Frontal cortex (tissue), 4 donors: ENCODE measurements at places on chromosomes 5 and 9.

DNA sequence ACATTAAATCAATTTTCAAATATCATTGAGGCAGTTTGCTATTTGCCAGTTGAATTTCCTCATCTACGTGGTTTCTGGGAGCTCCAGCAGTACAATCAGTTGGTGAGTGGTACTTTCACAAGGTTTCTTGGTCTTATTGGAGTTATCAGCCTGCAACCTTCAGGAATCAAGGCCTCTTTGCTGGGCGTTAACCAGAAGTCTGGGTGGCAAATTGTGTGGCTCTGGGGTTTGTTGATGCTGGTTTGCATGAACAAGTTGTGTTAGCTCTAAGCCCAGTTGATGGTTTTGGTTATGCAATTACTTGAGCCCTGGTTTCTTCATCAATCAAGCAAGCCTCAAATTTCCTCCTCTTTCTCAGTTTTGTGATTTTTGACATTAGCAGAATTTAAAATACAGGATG is 152.9 kb upstream of the ANKRD55 start:
- no peak for DNase-seq

GRCh38 chr9:124628741-124629140 is 121.5 kb upstream of the NR5A1 start:
- DNase-seq: no peak

- DNase-seq: no peak
These were observed 72.0 kb downstream of the PPARGC1B start for GRCh38 chr5:149802008-149802680.

GRCh38 chr9:116501871-116502270 is 185.2 kb upstream of the TRIM32 start:
- no peak for DNase-seq

DNA sequence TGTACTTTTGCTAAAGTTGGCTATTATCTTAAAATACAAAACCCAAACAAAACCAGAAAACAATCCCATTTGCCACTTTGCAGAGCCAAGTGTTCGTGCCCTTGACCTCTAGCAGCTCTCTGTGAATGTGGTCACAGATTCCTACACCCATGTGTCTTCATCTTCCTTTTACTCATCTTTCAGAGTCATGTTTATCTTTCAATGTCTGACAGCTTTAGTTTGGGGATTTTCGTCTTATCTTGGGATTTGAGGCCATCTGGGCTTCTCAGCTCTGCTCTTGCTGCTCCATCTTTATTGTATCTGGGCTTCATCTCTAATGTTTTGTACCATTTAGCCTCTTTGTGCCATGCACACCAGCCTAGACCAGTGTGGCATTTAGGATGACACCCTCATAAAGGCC is 81.0 kb downstream of the DAPK1 start:
- DNase-seq: no peak

- DNase-seq: no peak
These were observed 8.6 kb downstream of the HAPLN1 start for GRCh38 chr5:83711982-83712601.

DNA sequence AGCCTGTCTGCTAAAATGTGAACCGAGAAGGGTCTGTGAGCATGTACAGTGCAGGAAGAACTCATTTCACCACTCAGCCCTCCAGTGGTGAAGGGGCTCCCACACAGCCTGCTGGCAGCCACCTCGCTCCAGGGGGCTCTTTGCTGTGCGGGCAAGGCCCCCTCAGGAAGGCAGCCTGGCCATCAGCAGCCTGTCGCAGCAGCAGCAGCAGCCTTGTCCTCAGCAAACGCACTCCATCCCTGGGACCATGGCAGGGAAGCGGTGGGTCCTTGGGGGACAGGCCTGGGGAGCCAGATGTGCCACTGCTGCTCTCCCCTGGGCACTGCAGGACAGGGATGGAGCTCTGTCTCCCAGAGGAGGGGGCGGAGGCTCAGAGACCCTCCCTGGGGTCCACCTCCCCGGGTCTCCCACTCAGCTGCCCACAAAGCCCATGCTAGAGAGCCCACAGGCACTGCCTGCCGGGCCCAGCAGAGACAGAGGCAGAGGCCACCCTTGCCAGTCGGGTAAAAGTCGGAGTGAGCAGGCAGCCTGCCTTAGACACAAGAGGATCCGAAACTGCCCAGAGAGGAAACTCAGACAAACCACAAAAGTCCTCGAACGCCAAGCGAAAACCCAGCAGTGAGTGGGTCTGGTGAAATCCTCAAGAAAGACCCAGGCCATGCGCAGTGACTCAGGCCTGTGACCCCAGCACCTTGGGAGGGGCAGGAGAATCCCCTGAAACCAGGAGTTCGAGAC is 8.0 kb downstream of the BRD3 start:
- DNase-seq: no peak

DNA sequence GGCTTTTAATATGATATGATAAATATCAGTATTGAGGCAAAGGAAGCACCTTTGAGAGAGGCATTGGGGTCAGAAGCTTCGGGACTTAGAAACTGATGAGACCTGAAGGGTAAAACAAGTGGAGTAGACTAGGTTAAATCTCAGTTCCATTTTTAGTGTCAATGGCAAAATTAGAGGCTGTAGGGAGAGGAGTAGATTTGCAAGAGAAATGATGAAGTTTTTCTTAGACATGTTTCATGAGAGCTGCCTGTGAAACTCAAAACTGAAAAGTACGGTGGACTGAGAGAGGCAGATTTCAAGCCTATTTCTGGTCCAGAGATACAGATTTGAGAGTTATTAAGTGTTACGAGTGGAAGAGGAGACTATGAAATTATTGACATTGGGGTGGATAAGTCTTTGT is 278.5 kb downstream of the TAF11L14 start:
- no peak for DNase-seq

DNA sequence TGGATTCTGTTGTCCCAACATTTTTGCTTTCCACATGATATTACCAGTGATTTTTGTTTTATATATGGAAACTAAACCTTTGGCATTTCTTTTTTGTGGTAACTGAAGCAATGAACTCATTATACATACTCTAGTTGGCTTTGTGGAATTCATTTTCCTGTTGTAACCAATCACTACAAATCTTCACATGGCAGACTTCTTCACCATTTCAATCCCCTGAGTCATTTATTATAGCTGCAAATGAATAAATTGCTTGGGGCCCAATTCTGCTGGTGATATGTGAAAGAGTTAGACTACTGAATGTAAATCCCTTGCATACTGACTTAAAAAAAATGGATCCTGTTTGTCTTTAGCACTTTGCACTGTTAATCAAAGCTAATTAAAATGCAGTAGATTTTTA is 1709.6 kb upstream of the WWC1 start:
- no peak for DNase-seq

DNA sequence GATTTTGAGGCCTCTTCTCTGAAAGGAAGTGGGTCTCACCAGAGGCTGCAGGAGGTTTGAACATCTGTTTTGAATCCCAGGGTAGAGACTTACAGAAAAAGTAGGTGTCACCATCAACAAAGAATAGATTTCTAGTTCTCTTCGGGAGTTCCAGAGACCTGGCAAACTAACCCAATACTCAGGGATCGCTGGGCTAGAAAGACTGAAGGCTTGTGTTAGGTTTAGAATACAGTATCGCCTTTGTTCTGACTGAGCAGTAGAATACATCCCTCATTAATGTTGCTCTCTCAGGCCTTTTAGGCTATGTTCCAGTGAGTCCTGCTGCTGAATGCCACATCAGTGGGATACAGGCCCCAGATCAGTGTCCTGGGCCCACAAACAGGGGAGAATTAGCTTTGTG is 27.2 kb downstream of the RUSC2 start:
- DNase-seq: no peak

GRCh38 chr9:105437704-105438103 is 10.1 kb upstream of the FSD1L start:
- DNase-seq: no peak

DNA sequence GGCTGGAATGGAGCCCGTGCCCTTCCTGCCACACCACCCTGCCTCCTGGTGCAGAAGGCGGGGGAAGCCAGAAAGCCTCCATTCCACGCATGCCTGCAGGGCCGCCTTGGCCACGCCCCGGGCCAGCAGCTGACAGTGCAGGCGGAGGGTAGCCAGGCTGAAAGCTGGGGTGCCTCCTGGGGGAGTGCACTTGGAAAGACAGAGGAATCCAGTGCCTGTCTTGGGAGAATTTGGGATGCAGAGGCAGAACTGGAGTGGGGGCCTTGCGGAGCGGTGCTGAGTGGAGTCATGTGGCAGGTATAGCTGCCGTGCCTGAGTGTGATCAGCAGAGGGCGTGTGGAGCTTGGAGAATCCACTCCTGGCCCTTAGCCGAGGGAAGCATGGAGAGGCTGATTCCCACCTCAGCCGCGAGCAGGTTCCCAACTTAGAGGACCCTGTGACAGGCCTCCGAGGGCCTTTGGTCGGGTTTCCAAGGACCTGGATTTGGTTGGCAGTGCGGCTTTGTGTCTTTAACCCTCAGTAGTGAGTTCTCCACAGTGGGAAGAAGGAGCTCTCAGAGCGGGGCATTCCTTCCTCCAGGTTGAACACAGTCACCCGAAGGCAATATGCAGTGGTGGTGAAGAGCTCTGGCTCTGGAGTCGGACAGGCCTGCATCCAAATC is 9.1 kb upstream of the URM1 start:
- DNase-seq: peak; percentile 79

DNA sequence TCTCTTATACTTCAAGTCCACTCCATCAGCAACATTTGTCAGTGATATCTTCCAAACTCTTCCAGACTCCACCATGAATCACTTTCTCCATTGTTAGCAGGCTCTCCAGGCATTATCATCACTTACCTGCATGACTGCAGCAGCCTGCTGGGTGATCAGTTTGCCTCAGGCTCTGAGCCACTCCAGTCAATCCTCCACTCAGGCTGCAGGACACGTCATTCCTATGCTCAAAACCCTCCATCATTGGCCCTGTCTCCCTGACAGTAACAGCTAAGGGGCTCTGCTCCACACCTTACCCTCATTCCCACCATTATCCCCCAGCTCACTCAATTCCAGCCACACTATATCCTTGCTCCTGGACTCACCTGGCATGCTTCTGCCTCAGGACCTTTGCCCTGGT is 10.7 kb downstream of the DIRAS2 start:
- DNase-seq: no peak

DNA sequence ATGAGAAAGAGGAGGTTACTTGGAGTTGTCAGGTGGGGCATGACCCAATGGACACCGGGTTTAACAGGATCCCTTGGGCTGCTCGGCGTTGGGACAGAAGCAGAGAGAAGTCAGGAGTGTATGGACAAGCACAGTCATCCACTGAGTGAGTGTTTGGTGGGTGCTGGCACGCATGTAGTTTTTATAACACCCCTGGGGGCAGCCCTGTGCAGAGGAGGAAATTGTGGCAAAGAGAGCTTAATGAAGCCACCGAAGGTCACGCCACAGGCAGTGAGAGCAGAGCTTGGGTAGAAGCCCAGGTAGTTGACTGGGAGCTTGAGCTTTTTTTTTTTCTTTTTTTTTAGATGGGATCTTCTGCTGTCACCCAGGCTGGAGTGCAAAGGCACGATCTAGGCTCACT is 43.2 kb upstream of the IER5L start:
- DNase-seq: no peak

GRCh38 chr9:78366827-78367226 is 69.9 kb downstream of the PSAT1 start:
- DNase-seq: no peak

DNA sequence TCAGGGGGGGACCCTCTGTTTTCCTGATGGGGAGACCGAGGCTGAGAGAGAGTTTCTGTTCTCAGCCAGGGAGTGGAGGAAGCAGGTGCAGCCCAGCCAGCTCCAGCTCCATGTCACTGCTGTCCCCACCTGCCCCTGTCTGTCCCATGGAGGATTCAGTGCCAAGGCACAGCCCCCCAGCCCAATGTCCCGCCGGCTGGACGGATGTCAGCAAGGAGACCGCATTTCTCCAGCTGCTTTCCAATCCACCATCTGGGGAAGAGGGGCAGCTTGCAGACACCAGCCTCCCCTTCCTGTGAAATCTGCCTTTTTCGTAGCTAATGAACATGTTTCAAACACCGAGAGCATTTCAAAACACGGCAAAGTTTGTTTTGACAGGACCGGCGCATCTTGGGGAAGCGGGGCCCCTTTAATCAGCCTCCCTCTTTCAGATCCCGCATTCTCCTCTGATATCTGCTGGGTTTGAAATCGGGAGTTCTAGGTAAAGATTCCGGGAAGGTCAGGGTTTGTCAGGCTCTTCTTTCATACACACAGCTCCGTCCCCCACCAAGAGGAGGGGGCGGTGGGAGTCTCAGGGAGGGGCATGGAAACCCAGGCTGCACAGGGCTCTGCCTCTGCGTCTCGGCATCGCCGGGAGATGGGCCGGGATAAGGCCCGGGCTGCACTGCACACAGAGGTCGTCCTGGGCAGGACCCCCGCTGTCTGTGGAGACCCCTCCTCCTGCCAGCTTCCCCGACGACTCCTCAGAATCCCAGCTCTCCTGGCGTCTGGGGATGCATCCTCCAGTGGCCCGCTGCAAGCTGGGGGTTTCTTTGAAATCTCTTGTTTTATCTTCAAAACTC is 74.8 kb downstream of the NEK6 start:
- DNase-seq: no peak

DNA sequence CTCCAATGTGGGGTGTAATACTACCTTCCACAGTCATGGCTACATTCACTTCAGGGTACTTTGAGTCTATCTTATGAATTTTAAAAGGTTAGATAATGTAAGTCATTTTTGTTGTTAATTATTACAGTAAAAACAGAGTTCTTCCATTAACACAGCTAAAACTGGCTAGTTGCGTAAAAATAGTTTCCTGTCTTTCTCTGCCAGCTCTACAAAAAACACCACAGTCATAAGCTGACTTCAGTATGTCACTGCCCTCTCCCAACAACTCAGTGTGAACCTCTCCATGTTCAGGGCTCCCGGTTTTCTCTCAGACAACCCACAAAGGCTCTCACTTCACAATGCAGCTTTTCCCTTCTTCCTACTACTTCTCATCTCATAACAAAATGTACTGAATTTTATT is 84.8 kb upstream of the ITGA1 start:
- no peak for DNase-seq

DNA sequence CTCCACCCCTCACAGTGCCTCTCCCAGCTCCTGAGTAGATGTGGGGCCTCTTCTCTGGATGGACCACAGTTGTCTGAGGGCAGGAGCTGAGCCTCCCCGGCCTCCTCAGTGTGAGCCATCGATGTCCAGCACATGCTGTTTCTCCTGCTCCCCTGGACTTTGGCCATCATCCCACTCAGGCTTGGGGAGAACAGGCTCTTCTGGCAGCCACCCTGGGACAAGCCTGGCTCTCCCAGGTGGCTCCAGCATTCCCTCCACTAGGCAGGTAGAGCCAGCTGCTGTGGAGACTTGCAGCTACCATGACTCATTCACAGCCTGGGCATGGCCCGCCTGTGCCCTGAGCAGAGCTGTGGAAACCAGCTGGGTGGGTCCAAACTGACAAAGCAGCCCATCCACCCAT is 77.0 kb downstream of the CSNK1A1 start:
- DNase-seq: no peak

- no peak for DNase-seq
These were observed 489.9 kb upstream of the BRINP1 start for GRCh38 chr9:119859128-119859527.
